ENCODE measurements at places on chromosomes 1 and 21. TPM values are rescaled to one million over a fixed set of nuclear protein-coding genes. Genes with fewer than 3 reads are reported as not detected.

The TNFRSF25 gene
- 9.0 TPM for total RNA-seq

The FAM3B gene
- total RNA-seq = not detected

The ZSWIM5 gene
- 15.9 TPM for total RNA-seq

DNA sequence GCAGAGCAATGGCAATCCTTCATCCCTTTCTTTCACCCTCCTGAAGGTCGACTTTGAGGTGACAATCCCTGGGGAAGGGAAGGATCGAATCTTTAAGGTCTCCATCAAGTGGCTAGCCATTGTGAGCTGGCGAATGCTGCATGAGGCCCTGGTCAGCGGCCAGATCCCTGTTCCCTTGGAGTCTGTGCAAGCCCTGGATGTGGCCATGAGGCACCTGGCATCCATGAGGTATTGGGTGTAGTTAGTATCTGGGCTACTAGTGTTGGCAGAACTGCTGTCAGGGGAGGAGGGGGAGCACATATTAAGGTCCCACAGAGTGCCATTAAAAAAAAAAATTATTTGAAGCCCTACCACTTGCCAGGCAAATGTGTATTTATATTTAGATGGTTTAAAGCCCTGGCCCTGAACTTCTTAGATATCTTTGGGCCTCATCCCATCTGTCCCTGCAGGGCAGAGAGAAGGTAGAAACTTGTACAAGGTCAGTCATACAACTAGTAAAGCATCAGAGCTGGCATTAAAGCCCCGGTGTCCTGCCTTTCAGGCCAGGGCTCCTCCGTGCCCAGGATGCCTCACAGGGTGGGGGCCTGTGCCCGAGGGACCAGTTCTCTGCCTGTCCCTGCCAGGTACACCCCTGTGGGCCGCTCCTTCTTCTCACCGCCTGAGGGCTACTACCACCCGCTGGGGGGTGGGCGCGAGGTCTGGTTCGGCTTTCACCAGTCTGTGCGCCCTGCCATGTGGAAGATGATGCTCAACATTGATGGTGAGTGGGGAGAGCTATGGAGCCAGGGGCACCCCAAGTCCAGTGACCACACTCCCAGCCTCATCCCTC, 10.3 kb downstream of the AGO1 start:
- no peak for DNase-seq

DNA sequence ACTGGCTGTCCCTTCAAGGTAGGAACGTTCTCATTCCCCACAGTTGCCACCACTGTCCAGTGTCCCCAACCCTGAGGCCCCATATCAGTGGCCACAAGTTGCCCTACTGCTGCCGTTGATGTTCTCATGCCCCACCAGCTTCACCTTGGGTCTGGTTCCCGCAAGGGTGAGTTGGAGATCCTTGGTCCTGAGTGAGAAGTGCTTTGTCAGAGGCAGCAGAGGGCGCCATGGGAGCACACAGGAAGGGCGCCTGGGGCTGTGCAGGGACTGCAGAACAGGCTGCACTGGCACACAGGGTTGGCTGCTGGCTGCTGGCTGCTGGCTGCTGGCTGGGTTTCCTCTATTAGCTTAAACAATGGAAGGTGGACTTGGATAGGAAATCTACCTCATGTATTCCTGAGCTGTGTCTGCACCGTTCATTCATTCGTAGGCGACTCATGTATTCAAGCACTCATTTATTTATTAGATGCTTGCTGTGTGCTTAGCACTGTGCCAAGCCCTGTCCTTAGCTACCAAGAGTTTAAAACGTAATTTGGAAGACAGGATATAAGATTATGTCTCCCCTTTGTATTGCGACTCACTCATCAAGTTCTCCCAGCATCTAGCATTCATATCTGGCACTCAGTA, 2.1 kb upstream of the S100A9 start:
- no peak for DNase-seq

DNA sequence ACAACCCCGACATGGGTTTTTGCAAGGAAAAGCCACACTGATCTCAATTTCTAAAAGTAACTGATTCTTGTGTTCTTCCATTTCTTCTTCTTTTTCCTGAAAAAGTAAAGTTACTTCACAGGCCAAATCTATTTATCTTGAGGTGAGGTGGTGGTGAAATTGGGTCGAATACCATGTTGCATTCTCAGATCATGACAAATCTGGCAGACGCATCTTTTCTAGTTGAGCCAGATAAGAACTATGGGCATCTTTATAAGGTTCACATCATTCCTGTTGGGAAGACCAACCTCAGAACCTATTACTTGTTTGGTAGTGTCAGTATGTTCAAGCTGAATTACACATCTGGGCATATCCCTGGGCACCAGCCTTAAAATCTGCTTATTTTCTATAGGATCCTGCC, 78.6 kb upstream of the USP25 start:
- no peak for DNase-seq

- DNase-seq = no peak
Measured at GRCh38 chr1:113871597-113872113, at the start of gene PTPN22. Gene PTPN22 (minus strand): TSS chr1:113871712.

DNA sequence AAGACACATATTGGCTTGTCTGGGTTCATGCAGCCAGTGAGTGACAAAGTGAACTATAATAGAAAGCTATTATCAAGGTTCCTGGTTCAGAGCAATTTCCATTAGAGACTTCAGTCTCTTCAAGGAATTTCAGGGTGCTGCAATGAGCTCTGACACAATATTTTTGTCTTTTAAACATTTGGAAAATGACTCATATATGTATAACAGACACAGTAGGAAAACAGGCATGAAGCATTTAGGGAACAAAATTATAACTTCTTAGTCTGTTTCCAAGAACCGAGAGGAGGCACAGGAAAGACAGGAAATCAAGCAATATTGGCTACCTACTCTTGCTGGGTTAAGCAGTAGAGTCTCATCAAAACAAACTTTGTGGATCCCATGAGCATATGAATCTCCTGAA, 170.4 kb downstream of the PTPRC start:
- DNase-seq = no peak

DNA sequence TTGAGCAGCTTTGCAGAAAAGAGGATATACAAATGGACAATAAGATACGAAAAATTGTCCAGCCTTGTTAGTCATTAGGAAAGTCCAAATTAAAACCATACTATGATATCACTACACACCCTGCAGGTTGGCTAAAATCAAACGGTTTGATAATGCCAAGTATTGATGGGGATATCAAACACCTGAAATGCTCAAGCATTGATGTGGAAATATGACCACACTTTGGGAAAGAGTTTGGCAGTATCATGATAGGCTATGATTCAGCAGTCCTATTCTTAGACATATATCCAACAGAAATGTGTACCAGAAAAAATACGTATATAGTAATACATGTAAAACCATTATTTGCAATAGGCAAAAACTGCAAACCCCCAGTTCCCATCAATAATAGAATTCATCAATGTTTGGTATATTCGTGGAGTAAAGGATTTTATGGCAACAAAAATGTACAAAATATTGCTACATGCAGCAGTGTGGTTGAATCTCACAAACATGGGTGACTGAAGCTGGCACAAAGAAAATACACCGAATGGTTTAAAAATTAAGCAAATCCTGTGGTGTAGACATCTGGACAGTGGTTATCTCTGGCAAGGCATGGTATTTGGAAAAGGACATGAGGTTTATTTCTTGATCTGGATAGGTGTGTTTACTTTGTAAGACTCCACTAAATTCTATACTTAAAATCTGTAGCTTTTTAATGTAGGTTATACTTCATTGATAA, 243.2 kb downstream of the FGGY start:
- DNase-seq = no peak

- DNase-seq = peak; percentile 20
Measured at GRCh38 chr1:1437904-1438376, 2.5 kb downstream of the VWA1 start.

DNA sequence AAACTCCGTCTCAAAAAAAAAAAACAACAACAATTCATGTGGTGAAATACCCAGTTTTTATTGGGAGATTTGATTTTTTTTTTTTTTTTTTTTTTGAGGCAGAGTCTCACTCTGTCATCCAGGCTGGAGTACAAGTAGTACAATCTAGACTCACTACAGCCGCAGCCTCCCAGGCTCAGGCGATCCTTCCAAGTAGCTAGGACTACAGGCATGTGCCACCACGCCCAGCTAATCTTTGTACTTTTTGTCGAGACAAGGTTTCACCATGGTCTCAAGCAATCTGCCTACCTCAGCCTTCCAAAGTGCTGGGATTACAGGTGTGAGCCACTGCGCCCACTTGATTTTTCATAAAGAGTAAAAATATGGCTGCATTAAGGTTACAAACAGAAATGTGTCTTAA, 15.4 kb downstream of the FAM76A start:
- DNase-seq = no peak

- no peak for DNase-seq
Measured at GRCh38 chr1:63868268-63868781, 94.5 kb downstream of the ROR1 start.

DNA sequence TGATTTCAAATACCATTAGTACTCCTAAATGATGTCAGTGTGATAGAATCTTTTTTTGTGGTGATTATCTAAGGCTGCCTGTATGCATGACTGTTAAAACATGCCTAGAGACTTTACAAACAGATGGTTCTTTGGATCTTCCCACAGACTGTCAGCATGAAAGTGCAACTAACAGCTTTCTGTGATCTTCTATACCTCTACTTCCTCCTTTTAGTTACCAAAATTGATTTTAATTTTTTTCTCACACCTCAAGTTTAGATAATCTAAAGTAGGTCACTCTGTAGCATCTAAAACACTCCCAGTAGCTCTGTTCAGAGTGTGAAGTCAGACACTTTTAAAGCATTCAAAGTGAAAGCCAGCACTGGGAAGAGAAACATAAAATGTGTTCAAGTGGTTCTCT, 534.5 kb downstream of the PTPRC start:
- DNase-seq = no peak

DNA sequence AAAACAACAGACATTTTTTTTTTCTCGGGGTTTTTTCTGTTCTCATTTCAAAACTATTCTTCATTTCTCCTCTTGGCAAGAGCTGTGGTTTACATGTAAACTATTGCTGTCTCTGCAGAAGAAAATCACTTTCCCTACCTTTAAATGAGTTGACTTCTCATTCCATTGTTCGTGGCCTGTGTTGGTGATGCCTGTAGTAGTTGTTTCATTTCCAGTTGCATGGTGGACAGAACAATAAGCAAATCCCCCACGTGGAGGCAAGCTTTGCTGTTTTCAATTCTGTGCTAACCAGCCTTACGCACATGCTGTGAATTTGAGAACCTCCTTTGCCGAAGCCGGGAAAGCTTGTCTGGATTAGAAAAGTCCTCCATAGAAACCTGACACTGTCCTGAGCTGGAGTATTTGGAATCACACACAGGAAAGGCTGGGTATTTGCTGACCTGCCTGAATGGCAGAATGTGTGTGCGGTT, 26.2 kb upstream of the MAP3K7CL start:
- DNase-seq = no peak

DNA sequence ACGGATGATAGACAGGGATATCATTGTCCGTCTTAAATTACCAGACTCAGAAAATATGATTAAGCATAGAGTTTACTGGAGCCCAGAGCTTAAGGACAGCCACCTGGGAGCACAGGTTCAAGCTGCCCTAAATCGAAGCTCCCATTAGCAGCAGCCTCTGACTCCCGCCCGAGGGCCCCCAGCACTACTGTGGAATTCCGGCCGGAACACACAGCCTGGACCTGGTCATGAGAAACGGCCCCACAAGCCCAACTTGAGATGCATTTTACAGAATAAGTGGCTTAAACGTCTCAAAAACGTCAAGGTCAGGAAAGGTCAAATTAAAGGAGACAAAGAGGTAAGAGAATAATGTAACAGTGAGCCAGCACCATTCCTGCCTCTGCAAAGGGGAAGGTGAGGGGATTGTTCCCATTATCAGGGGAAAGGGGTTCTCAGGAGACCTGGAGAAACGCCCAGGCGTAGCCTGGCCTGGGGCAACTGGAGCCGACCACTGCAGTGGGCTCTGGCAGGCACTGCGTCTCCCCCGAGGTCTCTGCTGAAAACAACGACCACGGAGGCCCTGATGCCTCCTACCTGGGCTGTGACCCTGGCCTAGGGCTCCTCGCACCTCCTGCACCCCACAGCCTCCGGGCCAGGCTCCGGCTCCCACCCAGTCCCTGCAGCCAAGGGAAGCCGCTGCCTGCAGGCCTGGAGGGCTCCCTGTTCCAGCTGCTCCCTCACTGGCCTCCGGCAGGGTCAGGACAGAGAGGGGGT, 11.5 kb upstream of the COL6A1 start:
- DNase-seq = no peak

All from frontal cortex (tissue), 4 donors.